MV-4-11 (cell line): ENCODE measurements at places on chromosomes 12 and 14.

DNA sequence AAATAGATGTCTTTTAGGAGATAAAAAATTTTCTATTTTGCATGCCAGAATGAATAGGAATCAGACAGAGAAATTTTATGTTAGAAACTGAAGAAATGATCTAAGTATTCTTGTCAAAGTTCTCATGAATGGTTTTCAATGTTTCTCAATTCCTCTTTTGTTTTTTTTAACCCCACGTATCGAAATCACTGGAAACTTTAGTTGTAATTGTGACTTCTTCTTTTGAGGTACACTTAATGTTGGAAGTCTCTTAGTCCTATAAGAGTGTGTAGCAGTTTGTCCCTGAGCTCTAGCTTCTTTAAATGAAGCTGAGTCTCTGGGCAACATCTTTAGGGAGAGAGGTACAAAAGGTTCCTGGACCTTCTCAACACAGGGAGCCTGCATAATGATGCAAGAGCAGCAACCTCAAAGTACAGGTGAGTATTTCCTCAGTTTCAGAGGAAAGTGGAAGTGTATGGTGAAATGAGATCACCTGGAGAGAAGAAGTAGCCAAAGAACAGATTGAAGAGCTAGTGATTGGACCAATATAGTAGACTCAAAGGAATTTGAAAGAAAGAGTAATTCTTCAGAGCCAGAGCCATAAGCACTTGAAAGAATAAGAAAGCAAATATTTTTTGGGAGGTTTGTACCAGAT lies at the start of gene CLEC6A:
Gene CLEC6A, plus strand, starts transcription at position 236 of the 634 bp plus-strand sequence. Its CDS starts 150 bp downstream, at position 386.
- peak; percentile 86 for DNase-seq

GRCh38 chr14:73567951-73568885 lies 795 bp upstream of the ACOT2 start:
- DNase-seq, result no peak

DNA sequence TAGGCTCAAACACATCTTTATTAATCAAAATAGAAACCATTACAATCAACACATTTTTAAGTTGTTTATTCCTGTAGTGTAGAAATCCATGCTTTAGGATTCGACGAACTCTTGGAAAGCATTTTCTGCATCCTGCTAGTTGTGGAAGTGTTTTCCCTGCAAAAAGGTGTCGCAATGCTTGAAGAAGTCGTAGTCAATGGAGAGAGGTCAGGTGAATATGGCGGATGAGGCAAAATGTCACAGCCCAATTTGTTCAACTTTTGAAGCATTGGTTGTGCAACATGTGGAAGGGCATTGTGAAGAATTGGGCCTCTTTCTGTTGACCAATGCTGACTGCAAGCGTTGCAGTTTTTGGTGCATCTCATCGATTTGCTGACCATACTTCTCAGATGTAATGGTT lies 4.2 kb upstream of the ARID4A start:
- DNase-seq, result no peak

GRCh38 chr12:108190529-108190928 lies 61.4 kb downstream of the WSCD2 start:
- no peak for DNase-seq

- DNase-seq, result no peak
These were observed 71.1 kb upstream of the RASSF8 start for GRCh38 chr12:25887367-25887766.

DNA sequence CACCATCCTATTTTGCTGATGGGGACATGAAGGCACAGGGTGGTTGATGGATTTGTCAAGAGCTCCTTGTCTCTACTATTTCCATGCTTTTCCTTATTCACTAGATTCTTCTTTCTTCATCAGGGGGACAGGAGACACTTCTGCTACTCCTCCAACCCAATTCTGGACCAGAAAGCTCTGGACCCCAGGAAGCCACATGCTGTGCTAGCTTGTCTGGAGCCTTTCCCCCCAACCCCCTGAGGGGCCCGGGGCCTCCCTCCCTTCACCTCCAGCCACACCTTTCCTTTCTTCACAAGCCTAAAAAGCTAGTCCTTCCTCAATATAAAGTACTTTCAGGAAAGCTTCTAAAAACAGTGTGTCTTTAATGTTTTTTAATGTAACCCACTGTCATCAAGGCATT lies 75.1 kb upstream of the CAPRIN2 start:
- DNase-seq, result no peak

DNA sequence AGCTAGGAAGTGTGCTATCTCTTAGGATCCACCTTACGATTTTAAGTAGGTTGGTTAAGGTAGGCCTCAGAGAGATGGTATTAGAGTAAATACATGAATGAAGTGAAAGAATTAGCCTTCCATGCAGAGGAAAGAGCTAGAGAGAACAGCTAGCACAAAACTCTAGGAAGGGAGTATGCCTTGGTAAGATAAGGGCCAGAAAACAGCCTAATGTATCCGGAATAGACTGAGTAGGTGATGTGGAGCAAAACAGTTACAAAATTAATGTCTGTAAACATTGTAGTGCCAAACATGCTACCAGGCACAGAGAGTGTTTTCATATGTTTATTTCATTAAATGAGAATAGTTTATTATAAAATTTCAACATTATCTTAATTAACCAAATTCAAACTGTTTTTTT lies 315.1 kb downstream of the SOX5 start:
- DNase-seq, result no peak

- DNase-seq, result no peak
These were observed 3.9 kb upstream of the HSPA2 start for GRCh38 chr14:64536488-64537245.

GRCh38 chr12:71439362-71439612 lies 311 bp upstream of the LGR5 start:
- no peak for DNase-seq

- no peak for DNase-seq
These were observed 8.9 kb upstream of the FAIM2 start for GRCh38 chr12:49912345-49913255.

- no peak for DNase-seq
These were observed 225.1 kb upstream of the DIO3 start for GRCh38 chr14:101336183-101336582.

- no peak for DNase-seq
These were observed 221.2 kb downstream of the KCNH5 start for GRCh38 chr14:62824086-62824485.

- no peak for DNase-seq
These were observed 308.8 kb upstream of the MGAT4C start for GRCh38 chr12:86565038-86565437.

DNA sequence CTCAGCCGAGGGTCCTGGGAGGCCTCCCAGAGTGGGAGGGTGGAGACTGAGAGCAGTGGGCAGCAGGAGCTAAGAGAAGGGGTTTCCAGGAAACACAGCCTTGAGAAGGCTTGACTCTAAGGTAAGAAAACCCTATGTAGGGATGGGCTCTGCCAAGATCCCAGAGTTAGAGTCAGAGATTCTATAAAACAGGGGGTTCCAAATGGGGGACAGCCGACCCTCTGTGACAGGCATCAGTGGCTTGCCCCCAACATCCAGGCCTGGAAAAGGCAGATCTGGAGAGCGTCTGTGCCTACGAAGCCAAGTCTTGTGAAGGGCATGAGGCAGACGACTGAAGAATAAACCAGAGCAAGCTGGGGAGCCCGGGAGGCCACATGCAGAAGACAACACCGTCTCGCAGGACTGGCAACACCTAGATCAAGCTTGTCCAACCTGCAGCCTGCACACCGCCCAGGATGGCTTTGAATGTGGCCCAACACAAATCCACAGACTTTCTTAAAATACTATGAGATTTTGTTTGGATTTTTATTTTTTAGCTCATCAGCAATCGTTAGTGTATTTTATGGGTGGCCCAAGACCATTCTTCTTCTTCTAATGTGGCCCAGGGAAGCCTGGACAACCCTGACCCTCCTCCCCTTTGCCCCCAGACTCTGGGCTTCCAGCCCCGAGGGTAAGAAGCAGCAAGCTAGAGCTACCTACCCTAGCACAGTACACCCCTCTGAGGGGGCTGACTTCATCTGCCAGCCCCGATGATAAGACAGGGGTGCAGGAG lies 42.1 kb downstream of the PRMT8 start:
- DNase-seq, result no peak

GRCh38 chr14:60125918-60126317 lies 34.2 kb downstream of the PCNX4 start:
- no peak for DNase-seq

DNA sequence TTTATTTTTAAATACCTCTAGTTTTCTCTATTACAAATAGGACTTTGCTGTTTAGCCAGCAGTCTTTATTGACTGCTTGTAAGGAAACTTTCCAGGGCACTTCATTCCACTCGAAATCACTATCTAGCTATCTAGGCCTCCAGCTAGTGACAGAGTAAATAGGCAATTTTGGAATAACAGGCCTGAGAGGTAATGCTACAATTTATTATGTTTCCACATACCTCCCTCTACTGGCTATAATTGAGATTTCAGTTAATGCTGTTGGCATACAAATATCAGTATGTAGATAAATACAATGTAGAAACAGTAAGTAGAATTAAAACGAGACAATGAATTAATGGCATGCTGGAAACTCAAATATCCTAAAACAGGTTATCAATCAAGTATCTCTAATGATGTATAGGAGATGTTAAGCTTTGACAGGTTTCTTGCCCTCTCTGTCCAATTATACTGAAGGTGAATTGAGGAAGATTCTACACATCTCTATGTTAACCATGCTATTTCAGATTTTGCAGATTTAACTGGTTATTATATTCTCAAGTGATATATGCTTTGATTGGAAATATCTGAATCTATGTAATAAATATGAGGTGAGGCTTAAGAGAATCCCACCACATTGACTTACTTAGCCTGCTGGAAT lies 7.2 kb downstream of the DTD2 start:
- DNase-seq, result peak; percentile 15

- DNase-seq, result peak; percentile 17
These were observed 83.8 kb downstream of the NRXN3 start for GRCh38 chr14:78253986-78254385.

DNA sequence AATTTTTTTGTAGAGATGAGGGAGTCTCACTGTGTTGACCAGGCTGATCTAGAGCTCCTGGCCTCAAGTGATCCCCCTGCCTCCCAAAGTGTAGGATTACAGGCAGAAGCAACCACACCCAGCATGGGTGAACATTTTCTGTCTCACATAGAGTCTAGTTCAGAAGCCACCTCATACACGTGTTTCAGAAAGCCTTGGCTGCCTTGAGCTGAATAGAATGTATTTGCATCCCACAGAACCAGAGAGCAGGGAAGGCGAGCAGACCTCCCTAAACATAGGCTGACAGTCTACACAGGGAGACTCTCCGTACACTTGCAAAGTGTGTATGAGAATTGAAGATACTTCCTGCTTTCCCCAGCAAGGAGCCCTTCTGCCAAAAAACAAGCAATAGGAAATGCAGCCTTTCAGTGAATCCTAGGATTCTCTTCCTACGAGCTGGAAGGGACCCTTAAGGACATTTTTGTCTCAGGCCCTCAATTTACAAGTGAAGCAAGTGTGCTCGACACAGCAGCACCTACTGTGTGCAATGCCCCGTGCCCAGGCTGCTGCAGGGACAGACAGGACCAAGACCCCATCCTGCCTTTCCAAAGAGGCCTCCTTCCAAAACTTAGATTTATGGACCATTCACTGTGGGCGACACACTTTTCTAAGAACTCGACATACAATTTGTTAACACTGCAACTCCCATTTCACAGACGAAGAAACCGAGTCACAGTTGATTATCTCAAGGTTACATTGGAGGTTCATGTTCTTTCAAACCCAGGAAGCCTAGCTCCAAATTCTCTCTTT lies 11.2 kb downstream of the NUAK1 start:
- no peak for DNase-seq

- no peak for DNase-seq
These were observed 854.0 kb upstream of the SEL1L start for GRCh38 chr14:82387699-82388098.

- no peak for DNase-seq
These were observed 1.7 kb upstream of the RNASE7 start for GRCh38 chr14:21040370-21040925.

- no peak for DNase-seq
These were observed 9.1 kb downstream of the GPR19 start for GRCh38 chr12:12686925-12687324.
